ENCODE measurements at places on chromosomes 7 and 10.

- no peak for DNase-seq
Observed at GRCh38 chr10:16348891-16349290, 87.9 kb upstream of the PTER start.

DNA sequence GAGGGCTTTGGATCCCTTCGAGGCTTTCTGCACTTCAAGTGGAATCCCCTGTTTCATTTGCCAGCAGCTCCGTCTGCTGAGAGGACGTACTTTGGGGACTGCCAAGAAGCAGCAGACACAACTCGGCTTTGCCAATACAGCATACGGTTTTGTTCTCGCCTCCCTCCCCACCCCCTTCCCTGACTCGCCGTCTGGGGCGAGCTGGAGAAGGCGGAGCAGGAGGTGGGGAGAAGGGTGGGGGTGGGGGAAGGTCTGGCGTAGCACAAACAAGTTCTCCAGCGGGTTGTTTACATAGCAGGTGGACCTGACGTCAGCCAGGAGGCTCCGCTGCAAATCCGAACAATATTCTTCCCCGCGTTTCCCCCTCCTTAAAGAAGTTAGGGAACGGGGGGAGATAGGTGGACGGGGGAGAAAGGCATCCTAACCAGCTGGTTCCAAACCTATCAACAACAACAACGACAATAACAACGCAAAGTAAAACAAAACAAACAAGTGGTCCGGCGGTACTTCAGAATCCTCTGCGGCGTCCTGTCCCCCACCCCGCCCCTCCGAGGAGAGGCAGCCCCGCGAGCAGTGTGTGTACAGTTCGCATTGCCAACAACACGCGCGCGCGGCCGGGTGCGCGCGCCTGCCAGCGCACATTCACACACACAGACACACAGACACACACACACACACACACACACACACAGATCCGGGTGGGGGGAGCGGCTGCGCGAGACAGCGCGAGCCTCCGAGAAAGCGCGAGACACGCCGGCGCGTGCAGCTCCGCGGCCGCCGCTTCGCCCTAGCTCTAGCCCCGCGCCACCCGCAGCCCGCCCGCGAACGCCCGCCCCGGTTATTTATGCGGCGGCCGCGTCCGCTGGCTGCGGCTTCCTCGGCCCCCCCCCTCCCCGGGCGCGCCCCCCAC, 167.0 kb upstream of the PPP1R3A start:
- no peak for DNase-seq

GRCh38 chr7:26580064-26580591, 284.3 kb downstream of the SKAP2 start:
- no peak for DNase-seq

GRCh38 chr7:21013765-21014539, 227.3 kb upstream of the SP8 start:
- no peak for DNase-seq

- DNase-seq, result no peak
Observed at GRCh38 chr7:137836113-137836509, 10.7 kb downstream of the DGKI start.

DNA sequence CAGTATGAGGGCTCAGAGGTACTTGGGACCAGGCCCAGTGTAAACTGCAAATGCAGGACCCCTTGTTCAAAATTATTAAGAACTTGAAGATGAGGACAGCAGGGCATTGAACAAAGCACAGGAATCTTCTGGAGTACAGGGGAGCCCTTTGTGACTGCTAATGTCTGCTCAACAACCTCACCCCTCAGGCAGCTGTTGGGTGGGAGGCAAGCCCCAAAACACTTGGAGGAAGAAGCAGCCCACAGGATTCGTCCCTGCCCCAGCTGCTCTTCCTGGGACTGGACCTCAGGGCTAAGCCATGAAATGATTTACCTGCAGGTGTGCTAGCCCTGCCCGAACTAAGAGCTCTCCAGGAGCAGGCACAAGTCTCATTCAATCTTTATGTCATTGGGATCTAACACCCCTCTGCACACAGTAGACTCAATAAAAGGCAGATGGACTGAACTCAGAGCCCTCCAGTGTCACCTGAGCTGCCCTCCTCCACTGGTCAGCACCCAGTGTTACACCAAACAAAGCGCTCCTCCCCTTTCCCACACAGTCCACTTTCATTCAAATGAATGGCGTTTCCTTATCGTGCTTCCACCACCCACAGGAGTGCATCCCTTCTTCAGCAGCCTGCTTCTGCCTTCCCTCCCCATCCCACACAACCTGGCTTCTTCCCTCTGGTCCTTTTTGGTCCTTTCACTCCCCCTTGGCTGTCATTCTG, 1.0 kb downstream of the TRPV5 start:
- DNase-seq, result no peak

DNA sequence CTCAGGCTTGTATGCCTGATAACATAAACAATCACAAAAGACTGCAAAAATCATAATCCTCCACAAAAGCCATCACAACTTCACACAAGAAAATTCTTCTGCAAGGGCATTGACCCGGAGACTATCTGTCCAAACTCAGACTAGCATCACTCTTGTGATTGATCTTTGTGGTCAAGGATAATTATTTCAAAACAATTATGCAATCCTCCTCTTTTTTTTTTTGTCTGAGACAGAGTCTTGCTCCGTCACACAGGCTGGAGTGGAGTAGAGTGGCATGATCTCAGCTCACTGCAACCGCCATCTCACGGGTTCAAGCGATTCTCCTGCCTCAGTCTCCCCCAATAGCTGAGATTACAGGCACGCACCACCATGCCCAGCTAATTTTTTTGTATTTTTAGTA, 22.2 kb downstream of the CDNF start:
- no peak for DNase-seq

GRCh38 chr7:13062631-13063030, 375.2 kb downstream of the ARL4A start:
- no peak for DNase-seq
